Stimulated activated CD8-positive, alpha-beta memory T cell treated with anti-CD3 and anti-CD28 coated beads, Interleukin-2, amount 100 ng/mL, for 1 hour (primary cell): ENCODE measurements at places on chromosomes 6 and 20.

GRCh38 chr6:64243618-64244017 is 608.0 kb downstream of the PHF3 start:
- no peak for DNase-seq

GRCh38 chr6:139473731-139474130 is 99.3 kb upstream of the CITED2 start:
- DNase-seq: no peak

DNA sequence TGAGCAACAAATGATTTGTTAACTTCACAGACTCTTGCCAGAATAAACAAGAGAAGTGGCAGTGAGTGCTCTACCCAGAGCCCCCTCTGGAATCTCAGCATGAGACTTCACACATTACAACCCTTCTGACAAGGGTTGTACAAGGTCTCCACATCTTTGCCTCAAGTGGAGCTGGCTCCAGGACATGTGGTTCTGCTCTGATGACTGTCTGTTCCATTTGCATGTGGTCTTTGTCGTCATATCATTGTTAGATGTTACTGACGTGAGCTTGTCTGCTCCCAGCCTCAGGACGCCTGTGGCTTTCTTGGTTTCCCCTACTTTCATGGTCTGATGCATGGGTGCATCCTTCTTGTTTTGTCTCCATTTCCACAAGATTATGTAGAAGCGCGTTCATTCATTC is 115.0 kb downstream of the SLC24A3 start:
- DNase-seq: no peak

GRCh38 chr6:17001188-17001587 is 100.7 kb upstream of the STMND1 start:
- DNase-seq: no peak

- DNase-seq: no peak
Observed at GRCh38 chr20:46488451-46488850, 24.9 kb downstream of the ZNF334 start.

DNA sequence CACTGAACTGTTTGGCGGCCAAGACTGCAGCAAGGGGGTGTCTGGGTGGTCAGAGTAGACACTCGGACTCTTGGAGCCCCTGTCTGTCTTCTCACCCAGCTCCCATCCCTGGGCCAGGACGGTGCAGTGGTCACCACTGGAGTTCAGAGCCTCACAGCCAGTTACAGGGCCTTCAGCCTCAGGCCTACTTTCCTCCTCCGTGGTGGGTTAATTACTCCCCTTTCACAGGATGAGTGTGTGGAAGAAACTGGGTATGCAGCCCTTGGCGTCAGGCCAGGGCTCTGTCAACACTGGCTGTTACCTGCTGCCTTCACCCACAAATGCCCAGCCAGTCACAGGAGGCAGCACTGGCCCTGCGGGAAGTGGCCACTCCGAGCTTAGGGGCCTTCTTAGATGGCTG is 1.8 kb upstream of the YTHDF1 start:
- no peak for DNase-seq

DNA sequence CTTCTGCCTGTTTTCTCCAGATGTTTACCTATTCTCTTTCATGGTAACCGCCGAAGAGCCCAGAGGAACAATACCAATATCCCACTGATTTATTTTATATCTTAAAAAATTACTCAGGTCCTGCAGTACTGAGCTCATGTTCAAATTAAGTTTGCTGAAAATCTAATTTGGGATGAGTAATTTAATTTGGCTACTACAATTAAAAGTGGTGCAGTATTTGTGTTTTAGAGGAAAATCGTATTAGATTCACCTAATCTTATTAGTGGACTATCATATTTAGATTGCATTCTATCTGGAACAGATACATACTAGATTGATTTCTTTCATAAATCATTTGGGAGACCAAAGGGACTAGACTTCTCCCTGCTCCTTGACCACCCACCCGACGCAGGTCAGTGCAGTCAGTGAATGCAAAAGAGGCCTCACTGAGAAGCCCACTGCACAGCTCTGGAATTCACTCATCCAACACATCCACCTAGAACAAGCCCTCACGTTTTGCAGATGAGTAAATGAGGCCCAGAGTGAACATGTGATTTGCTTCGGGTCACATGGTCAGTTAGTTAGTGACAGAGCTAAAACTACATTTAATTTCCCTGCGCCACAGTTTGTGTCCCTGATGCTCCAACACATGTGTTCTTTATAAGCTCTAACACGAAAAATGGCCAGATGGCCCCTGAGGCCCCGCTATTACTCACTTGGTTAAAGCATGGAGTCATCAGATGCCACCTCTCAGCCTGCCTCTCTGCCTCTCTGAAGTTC is 101.8 kb downstream of the TRERF1 start:
- DNase-seq: no peak
